ENCODE measurements at places on chromosomes 12 and 14.

DNA sequence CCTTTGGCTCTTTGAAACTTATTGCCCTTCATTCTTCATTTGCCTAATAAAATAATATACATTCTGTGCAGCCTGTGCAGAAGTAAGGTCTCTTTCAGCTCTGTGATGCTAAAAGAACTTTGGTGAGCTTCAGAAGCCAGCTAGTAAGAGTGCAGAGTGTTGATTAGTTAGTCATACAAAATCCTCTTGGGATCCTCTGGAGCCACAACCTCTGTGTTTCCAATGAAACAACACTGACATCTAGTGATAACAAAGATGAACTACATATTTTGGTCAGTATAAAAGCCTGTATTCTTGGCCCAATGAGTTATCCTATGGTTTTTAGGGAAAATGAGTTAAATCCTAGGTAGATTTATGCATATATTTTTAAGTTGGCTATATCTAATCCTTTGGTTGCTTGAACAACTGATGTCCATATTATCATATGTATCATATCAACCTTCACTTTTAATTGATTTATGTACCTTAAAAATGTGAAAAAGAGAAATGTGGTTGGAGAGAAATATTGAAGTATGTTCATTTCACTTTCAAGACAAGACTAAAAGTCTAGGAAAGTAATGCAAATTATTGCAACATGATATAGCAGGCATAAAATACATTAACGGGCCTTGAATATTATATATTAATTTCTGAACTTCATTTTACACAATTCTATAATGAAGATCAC, 158.4 kb downstream of the KLHL28 start:
- DNase-seq: no peak

GRCh38 chr12:52438305-52439301, 4.4 kb upstream of the KRT75 start:
- DNase-seq: no peak

DNA sequence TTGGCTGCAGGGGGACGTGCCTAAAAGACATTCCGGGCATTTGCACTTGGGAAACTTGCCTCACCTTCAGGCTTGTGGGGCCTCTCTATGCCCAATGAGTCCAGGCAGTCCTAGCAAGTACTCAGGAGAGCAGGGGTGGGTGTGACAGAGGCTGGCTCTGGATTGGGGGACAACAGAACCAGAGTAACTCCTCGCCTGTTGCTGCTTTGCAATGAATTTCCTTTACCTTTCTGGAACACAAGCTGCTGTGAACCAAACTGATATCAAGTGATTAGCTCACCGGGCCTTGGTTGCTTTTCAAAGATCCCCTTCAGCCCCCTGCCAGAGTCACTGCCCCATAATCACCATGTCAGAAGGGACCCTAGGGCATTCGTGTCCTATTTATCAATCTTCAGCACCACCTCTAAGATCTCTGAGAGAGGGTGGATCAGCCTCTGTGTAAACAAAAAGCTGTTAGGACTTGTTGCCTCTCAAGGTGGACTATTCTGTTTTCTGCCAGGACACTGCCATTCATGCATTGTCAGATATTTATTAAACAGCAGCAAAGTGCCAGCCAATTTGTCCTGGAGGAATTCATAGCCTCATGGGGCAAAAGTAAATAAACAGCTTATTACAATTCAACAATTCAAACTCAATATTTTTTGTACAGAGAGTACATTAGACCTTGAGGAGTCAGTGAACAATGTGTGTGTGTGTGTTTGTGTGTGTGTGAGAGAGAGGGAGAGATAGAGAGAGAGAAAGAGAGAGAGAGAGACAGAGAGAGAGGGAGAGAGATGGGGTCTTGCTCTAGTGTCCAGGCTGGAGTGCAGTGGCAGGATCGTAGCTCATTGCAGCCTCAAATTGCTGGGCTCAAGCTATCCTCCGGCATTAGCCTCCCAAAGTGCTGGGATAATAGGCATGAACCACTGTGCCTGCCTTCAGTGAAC, 11.3 kb downstream of the NFATC4 start:
- no peak for DNase-seq

DNA sequence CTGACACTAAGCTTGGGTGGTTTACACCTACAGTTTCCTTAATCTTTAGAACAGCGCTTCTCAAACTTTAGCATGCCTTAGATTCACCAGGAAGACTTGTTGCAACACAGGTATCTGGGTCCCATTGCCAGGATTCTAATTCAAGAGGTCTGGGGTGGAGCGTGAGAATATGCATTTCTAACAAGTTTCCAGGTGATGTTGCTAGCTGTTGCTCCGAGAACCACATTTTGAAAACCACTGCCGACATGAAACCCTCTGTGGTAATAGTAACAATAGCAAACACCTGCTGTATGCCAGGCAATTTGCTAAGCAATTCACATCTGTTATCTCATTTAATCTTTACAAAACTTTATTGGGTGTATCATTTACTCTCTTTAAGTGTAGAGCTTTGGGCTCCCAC, 58.6 kb downstream of the TRHDE start:
- DNase-seq: no peak

DNA sequence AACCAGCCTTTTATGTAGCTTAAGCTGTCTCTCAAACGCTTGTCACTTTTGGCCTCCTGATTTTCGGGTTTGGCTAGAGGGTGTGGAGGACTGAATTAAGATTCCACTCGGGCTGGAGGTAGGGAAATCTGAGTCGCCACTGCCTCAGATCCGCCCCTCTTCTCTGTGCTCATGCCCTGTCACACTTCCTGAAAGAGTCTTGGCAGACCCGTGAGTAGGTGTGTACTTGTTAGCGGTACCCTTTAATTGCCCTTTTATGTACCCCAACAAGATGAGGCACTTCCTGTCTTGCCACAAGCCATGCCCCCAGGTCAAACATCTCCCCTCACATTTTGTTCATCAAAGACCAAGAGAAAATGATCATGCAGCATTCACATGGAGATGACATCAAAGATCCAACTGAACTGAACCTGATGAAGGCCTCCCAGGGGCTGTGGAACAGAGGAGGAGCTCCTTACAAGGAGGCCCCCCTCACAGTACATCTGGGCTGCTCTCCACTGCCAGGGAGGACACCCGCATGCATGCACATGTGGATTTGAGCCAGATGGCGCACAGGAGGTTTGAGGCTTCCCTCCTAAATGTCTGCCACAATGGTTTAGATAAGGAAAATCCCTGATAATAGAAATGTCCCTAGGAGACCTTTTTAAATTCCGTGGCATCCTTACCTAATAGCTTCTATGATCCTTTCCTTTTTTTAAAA, 86.5 kb upstream of the CDKN3 start:
- DNase-seq: no peak

GRCh38 chr12:114123108-114123507, 157.0 kb upstream of the RBM19 start:
- DNase-seq: no peak

- DNase-seq: no peak
These were observed 145.3 kb downstream of the BCAT1 start for GRCh38 chr12:24803430-24804245.

DNA sequence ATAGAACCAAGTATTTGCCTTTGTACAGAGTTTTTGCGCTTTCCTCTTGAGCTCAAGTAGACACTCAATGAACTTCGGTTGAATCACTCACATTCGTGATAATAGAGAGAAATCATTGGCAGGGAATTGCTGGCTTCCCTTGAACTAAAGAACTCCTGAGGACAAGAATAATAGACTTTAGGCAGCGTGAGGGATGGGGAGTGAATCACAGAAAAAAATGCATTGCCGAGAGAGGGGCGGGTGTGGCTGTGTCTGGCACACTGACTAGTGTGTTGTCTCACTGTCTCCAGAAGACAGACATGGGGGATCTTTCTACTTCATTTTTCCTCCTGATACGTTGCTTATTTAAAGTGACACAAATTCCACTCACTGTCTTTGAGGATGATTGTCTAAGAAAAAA, 805.2 kb downstream of the BCL11B start:
- DNase-seq: no peak

- DNase-seq: no peak
These were observed 74.8 kb upstream of the PLXNC1 start for GRCh38 chr12:94073441-94074051.

DNA sequence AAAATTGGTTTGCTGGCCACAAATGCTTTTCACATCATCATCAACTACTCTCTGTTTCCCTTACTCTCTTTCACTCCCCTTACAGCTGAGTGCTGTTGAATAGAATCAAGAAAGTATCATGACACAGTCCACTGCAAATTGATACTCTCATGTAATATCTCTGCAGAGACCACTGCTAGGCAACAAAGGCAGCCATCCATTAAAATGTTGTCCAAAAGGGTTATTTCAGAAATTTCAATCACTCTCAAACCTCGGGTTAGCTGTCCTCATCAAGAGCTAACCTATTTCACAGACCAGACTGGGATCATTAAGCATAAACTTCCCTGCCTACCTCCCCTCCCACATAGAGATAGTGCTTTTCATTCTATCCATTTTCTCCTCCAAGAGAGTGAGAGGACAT, 186.7 kb downstream of the PLCZ1 start:
- no peak for DNase-seq

GRCh38 chr12:108363165-108363564, 24.1 kb upstream of the CMKLR1 start:
- DNase-seq: no peak

- DNase-seq: peak; percentile 76
These were observed 11.3 kb upstream of the ABHD12B start for GRCh38 chr14:50860478-50861086.

DNA sequence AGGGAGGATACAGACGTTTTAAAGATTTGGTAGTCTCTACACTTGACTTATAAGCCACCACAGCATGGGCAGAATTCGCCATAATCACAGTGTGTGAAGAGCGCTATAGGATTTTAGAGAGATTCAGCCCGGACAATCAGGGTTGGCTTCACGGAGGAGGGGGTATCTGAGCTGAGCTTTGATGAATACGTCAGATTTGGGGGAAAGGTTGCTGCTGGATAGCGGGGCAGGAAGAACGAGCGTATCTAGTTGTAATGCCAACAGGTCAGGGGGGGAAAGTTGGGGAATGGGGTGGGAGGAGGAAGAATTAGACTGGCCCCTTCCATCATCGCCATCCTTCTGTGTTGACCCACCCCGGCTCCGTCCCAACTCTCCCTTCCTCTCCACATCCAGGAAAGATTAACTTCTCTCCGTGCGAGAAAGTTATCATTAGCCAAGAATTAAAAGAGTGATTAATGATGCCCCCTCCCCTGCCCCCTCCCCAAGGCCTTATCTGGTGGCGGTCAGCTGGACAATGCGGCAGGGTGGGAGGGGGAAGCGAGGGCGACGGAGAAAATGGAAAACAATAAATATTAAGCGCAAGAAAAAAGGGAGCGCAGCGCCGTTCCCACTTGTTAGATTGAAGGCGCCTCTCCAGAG, 13.5 kb upstream of the GPATCH2L start:
- DNase-seq: no peak

GRCh38 chr12:121793838-121794533, 498 bp upstream of the RHOF start:
- DNase-seq: peak; percentile 91

DNA sequence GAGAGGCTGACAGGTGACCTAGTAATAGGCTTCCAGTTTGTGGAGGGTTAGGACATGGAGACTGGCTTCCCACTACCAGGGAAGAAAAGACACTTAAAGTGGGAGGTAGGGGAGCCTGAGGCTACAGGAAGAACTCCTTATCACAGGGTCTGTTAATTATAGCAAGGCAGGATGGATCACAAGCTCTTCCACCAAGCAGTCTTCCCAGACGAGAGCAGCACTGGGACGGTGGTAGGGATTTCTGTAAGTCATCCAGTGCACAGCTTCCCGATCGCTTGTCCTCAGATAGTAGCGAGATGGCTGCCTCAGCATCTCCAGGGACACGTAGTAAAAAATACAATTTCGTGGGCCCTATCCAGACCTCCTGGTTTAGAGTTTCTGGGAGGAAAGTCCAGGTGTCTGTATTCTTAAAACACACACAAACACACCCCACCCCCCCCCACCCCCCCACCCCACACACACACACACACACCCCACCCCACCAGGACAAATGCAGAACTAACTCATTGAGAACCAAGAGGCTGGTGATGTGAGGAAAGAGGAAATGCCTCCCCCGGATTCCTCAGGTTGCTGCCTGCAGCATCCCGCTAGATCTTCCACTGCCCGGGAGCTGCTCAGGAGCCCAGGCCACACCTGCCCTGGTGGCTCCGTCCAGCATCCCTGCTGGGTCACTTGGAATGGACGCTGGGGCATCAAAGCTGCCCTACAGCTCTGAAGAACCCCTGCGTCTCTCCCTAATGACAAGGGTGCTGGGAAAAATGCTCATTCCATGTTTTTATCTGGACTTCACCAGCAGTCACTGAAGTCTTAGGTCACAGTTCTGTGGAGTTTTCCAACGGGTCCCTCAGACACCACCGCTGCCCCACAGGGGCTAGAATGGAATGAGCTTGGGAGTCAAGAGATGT, 307.2 kb downstream of the CACNA1C start:
- DNase-seq: no peak

GRCh38 chr12:103312742-103313354, 182.9 kb downstream of the C12orf42 start:
- no peak for DNase-seq

DNA sequence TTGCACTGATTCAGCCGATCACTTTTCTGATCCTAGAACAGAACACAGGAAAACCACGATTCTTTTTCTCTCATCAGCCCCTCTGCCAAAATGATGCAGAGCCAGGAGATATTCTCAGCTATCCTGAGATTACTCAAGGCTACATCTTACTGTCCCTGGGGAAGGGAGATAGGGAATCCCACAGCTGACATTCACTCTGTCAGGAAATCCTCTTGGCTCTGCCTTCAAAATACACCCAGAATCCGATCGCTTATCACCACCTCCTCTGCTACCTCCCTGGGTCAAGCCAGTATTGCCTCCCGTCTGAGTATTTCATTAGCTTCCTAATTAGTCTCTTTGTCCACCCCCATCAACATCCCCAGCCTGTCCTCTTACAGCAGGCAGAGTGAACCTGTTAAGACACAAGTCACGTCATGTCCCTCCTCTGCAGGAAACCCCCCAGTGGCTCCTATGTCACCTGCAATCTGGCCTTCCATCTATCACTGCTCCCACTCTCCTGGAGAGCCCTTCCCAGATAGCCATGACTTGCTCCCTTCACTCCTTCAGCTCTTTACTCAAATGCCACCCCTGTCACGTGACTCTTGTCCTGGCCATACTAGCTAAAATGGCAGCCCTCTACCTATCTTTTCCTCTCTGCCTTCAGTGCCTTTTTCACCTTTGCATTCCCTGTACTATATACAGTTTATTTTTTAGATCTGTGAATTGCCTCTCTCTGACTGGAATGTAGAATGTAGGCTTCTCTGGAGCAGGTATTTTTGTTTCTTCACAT, 70.3 kb downstream of the GALNT4 start:
- no peak for DNase-seq

DNA sequence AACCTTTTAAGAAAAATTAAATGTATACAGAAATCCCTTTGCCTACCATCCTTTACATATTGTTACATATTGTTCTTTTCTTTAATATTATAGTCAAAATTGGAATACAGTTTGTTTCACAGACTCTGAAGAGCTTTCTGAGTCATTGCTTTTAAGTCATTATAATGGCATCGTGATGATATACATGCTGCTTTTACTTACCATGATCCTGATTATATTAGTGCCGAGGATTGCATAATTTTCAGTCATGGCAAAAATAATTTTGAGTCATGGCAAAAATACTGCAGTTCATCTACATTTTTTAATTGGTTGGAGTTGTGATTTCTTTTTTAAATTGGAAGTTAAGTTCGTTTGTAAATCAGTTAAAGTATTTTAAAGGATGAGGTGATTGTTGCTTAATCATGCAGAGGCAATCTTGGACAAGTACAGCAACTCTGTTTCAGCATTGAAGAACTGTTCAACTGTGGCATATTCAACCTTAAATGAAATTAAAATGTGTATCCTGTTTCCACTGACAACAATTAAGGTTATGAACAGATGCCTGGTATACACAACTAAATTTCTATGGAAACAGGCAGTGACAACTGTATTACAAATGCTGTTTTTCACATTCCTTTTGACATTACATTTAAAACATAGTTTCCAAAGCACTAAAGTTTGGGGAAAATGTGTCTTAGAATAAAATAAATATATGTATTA, 142.3 kb downstream of the PCNX1 start:
- no peak for DNase-seq

All from stimulated activated CD4-positive, alpha-beta T cell treated with anti-CD3 and anti-CD28 coated beads, Interleukin-1b, Interleukin-23, amount 100 ng/mL, for 1 hour (primary cell).